Right hindlimb (tissue), 1 donor: ENCODE measurements at places on chromosomes 1 and 21.
A peak's percentile ranks its signal among the peaks of the same experiment; 100 is the strongest.

DNA sequence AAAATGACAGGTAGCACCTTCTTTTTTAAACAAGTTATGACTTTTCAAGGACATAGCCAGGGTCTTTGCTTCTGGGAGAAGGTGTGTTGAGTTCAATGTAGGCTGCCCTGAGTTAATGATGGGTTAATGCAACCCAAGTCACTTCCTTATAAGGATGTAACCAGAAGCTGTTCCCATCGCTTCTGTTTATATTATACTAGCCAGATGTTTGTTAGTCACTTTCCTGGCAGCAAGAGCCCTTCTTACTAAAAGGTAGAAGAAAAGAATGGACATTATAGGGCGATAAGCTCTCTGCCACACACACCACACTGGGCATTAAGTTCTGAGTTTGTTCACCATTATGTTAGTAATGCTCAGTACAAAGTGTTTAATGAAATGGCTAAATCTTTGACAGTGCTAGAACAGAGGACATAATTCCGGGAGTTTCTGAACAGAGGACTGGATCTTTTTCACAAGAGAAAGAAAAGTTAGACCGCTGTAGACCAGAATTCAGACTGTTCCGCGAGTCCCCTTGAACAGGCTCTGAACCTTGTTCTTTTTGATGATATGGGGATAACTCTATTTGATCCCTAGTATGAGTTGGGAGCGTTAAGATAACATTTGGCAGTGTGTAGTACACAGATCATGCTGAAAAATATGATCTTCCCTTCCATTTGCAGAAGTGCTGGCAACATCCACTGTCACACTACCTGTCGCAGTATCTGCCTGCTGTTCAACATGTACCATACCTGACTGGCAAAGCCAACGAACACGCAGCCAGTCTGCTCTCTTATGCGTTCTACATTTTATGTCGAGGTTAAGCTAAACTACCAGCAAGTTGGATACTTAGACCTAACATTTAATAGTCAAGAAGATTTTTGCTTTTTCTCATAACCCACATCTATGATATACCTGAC is 41.0 kb downstream of the DEGS1 start:
- DNase-seq: no peak

GRCh38 chr1:172069534-172069933 is 228.2 kb downstream of the DNM3 start:
- peak; percentile 72 for DNase-seq

DNA sequence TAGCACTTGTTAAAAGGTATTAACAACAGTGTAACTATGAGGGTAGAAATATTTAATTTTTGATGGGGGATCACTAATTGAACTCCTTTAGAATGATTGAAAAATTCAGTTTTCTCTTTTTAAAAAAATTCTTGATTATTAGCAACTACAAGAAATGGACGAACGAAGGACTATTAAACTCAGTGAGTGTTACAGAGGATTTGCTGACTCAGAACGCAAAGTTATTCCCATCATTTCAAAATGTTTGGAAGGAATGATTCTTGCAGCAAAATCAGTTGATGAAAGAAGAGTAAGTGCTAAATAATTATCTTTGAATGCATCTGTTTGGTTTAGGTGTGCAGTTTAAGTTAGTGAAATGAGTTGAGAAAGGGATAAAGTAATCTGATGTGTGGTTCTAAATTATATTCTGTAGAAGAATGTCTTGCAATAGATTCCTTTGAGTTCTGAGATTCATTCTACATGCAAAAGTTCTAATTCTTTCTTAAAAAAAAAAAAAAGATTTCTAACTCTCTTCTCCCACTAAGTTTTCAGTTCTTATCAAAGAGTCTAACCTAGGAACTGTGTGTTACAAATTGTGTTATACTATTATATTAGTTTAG is 85.0 kb downstream of the FNBP1L start:
- DNase-seq: no peak

DNA sequence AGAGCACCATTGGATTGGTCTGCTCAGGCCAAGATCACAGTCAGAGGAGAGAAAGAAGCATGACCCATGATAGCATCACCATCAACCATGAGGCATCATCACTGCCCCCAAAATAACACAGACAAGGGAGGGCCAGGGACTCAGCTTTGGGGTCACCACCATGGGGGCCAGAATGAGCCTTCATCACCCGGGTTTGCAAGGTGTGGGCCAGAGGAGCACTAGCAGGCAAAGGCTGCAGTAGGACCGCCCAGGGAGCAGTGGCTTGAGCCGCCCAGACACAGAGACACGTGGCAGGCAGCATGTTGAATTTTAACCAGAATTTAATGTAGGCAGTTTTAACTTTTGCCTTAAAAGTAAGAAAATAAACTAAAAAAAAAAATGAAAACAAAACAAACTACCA is 53.7 kb upstream of the TMPRSS2 start:
- no peak for DNase-seq

GRCh38 chr1:93980320-93981273 is 71.4 kb upstream of the GCLM start:
- no peak for DNase-seq

DNA sequence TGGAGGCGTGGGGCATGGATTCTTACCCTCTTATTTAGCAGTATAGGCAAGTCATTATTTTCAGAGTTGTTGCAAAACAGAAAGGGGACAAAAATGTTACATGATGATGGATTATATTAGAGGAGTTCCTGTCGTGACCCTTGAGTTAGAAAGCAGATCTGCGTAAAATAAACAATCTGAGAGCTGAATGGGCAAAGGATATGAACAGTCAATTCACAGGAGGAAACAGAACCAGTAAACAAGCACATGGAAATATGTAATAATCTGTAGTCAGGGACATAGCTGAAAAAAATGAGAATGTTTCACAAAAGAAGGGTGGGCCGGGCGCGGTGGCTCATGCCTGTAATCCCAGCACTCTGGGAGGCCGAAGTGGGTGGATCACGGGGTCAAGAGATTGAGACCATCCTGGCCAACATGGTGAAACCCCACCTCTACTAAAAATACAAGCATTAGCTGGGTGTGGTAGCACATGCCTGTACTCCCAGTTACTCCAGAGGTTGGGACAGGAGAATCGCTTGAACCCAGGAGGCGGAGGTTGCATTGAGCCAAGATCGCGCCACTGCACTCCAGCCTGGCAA is 20.9 kb downstream of the RCAN1 start:
- no peak for DNase-seq

- no peak for DNase-seq
Observed at GRCh38 chr1:164971921-164972415, 384.5 kb downstream of the LMX1A start.

DNA sequence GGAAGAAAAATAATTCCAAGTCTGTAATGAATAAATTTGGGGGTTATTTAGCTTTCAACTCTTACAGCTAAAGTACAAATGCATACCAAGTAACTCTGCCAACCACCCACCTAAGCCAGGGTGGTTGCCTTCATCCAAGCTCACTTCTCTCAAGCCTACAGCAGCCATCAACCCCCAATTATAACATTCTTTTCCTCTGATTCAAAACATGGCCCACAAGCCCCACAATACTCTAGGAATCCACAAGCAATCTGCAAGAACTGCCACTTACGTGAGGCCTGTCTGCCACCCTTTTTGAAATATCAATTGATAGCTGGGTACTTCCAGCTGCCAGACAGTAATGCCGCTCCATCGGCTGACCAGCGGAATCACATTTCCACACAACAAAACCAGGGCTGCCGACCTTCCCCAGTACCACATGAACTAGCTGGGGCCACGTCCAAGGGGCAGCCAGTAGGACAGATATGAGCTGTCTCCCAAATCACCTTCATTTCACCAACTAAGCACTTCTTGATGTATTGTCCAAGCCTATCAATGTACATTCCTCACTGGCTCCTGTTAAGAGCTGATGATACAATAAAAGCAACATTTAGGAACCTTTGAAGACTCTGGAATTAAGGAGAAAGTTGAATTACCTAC is 3.2 kb downstream of the LBR start:
- no peak for DNase-seq

DNA sequence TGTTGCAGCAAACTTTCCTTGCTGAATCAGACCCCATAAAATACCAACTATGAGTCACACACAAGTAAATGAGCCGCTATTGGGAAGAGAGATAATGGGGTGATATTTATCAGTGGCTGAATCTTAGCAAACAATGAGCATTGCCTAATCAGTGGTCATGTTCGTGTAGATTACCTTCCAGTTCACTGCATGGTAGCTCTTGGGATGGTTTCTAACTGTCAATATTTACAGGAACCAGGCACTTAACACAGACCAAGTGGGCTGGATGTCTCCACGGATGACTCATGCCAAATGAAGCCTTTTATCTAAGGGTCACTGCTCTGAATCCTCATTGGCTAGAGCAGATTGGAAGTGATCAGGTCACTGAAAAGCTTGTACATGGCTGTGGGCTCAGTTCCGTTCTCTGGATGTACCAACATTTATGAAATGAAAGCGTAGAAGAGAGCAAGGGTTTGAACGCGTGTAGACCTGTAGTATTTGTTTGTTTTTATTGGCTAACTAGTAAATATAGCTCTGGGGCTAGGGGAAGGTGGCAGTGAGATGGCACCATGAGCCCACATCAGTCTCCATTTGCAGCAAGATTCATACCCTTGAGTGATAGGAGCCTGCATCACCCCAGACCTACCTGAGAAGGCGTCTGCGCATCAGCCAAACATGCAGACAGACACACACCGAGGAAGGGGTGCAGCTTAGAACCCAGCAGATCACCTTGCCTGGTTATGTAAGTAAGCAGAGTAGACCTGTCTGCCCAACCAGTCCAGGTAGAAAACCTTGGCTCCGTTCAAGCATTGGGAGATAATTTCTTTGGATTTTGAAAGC is 153.3 kb downstream of the TOMM20 start:
- DNase-seq: peak; percentile 15

- no peak for DNase-seq
Observed at GRCh38 chr1:41621791-41622190, 137.3 kb upstream of the EDN2 start.

- DNase-seq: no peak
Observed at GRCh38 chr1:101317590-101317989, 80.8 kb downstream of the S1PR1 start.

DNA sequence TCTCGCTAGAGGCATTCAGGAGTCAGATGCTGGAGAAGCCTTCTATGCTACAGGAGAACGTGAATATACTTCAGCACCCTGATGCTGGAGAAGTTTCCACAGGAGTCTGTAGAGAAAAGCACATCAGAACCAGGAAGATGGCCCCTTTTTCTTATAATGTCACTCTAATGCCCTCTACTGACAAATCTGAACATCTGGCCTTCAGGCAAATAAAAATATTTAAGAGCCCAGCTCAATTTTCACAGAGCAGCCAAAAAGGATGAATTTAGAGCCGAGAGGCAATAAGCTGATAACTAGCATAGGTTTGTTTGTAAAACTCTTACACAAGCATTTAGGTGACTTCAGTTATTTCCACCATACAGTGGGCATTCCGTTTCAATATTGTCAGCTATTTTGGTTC is 3.8 kb upstream of the RRP15 start:
- DNase-seq: no peak

DNA sequence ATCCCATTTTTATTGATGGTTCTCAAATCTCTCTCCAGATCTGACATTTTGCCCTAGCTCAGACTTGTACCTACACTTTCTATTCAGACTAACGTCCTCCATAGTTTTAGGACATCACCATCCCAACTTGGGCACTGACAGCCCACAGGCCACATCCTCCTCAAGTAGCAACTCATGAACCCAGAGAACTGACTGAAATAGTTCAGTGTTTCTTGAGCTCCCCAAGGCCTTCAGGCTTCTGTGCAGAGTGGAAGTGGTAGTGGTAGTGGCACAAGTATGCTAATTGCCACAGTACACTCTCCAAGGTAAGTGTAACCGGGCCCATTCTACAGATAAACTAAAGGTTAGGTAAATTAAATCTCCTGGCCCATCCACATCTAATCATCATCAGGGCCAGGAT is 112.6 kb downstream of the SLC45A1 start:
- DNase-seq: no peak
